ENCODE measurements at places on chromosomes 16 and 17.

DNA sequence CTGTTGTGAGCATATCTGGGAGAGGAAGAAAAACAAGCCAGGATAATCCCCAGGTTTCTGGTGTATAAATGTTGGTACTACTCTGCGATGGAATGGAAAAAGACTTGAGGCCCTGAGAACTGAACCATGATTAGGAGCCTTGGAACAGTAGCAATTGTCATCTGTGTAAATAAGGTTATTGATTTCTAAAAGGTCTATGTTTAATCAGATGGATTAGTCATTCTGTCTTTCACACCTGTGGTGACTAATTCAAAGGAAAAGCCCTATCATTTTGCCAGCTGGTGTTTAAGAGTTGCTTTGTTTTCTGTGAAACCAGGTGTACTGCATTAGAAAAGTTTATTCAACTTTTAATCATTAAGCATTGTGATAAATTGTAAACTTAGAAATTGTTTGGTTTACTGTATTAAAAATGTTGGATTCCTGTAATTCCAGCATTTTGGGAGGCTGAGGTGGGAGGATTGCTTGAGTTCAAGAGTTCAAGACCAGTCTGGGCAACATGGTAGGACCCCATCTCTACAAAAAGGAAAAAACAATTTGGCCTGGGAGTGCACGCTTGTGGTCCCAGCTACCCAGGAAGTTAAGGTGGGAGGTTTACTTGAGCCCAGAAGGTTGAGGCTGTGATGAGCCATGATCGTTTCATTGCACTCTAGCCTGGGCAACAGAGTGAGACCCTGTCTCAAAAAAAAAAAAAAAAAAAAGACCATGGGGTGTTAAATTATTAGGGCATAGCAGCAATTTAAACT lies 29.0 kb upstream of the KPNB1 start:
- no peak for DNase-seq

DNA sequence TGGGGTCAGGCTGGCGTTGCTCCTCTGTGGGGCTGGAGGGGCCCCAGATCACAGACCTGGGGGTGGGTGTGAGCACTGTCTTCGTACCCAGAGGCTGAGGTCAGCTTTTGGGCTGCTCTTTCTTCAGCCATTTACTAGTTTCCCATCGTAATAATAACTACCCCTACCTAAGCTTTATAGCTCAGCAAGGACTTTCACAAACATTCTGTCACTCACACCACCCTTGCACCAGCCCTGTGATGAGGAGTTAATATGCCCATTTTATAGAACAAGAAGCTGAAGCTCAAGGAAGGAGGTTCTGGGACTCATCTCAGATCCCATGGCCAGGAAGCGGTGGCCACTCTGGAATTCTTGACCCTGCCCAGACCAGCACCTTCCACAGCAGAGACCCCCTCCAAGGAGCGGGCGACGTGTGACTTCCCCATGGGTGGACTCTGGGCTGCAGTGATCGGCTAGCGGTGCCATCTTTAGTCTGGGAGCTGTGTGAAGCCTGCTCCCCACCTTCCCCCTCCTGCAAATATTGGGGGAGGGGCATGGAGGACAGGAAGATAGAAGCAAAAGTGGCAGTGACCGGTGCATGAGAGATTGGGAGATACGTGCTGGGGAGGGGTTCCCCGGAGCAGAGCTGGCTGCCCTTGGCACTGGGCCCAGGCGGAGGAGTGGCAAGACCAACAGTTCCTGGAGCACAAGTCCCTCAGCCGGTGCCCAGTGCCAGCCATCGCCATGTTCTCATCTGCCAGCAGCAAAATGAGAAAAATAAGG lies 81.8 kb upstream of the TOB1 start:
- no peak for DNase-seq

GRCh38 chr17:73546114-73546513 lies 98.1 kb downstream of the SDK2 start:
- no peak for DNase-seq

DNA sequence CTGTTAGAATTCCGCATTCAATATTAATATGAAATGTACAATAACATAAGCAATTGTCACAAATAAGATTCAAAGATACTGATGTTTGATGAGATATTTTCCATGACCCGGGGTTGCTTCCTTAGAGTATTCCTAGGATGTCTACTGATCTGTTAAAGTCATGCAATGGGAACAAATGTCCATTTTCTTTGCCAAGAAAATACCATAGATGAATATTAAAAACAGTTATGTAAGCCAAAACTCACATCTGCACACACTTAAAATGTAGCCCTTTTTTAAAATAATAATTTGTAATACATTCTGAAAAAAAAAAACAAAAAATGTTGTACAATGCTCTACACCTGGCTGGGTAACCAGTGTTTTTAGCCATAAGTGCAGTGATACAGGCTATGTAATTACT lies 259.4 kb upstream of the AXIN2 start:
- no peak for DNase-seq

GRCh38 chr16:27772093-27772825 lies 222.3 kb downstream of the KATNIP start:
- DNase-seq: no peak

DNA sequence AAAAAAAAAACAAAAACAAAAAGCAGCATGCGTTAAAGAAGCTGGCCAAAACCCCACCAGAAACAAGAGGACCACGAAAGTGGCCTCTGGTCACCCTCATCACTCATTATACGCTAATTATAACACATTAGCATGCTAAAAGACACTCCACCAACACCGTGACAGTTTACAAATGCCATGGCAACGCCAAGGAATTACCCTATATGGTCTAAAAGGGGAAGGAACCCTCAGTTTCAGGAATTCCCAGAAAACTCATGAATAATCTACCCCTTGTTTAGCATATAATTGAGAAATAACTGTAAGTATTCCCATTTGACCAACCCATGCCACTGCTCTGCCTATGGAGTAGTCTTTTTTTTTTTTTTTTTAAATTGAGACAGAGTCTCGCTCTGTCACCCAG lies 77.6 kb downstream of the EMP2 start:
- no peak for DNase-seq

DNA sequence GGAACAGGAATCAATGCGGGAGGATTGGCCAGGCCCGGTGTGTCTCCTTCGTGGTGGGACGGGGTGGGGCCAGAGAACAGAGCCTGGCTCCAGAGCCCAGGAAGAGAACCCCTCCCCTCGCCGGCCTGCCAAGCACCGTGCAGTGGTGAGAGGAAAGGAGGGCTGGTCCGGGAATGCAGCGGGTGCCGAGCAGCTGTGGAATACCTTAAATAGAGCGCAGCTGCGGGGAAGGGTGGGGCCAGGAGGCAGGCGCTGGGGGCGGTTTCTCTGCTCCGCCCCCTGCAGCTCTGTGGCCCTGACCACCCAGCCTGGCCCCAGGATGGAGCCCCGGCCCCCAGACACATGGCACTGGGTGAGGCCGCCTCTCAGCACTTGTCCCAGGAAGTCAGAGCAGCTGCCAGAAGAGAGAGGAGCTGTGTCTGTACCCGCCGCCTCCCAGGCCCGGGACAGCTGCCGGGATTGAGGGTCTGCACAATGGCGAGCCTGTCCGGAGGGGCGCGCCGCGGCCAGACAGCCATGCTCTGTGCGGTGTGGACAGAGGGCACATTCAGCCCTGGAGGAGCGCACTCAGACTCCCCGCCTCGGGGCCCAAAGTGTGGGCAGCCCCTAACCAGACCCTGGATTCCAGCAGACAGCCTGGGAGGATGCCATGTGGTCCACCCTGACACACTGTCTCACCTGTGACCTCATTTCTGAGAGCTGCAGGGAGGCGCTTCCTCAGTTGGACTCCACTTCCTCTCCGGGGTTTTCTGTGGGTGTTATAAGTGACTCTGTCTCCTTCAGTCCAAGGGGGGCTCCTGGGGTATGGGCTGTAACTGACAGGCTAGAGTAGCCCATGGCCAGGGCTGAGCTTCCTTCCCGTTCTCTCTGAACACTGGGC lies 268.8 kb downstream of the SEC14L1 start:
- no peak for DNase-seq

DNA sequence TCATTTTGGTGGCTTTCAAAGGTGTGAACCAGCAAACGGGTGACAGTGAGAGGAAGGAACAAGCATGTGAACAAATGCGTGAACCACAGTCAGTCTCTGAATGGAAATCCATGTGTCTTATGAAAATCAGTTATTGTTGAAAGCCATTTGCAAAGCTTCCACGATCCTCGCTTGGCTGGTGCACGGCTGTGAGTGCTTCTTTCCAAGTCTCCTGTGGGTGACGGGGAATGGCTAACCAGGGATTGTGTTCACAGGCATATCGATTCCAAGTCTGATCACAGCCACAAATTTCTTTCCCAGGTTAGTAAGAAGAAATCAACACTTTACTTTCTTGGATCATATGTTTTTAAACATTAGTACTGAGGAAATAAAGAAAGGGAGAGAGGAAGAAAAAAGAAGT lies 556.9 kb upstream of the RBFOX1 start:
- DNase-seq: no peak

DNA sequence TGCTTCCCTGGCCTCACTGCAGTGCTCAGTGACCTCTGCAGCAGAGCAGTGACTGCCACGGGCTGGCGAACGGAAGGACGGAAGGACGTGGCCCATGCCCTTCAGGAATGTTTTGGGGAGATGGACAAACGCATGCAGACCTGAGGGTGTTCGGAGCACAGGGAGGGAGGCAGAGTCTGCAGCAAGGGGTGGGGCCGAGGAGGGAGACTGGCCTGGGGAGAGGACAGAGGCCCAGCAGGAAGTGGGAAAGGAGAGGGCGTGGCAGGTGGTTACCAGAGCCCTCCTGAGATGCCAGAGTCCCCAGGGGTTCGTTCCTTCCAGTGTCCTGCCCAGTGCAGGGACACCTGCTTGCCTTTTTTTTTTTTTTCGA lies 21.9 kb downstream of the ADORA2B start:
- no peak for DNase-seq

- no peak for DNase-seq
Observed at GRCh38 chr16:14131774-14132695, 60.9 kb downstream of the MRTFB start.

DNA sequence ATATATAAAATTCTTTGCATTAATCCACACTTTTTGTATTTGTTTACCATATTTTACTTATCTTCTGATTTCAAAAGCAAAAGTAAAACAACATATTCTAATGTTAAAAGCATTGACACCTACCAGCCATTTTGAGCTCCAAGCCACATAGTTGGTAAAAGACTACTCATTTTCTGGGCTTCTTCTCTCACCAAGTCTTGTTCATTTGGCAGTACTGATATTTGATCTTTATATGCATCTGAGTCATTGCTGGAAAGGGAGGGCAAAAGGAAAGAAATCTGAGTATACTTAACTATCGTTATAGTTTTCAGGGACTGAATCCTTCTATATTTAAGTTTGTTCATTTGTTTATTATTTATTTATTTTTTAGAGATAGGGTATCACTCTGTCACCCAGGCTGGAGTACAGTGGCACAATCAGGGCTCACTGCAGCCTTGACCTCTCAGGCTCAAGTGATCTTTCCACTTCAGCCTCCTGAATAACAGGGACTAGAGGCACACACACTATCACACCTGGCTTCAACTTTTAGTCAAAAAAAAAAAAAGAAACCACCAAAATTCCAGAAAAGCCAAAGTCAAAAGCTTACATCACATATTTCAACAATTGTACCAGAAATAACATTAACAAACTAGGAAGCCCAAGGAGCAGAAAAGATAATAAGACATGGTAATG lies 121.0 kb upstream of the TOB1 start:
- DNase-seq: no peak

DNA sequence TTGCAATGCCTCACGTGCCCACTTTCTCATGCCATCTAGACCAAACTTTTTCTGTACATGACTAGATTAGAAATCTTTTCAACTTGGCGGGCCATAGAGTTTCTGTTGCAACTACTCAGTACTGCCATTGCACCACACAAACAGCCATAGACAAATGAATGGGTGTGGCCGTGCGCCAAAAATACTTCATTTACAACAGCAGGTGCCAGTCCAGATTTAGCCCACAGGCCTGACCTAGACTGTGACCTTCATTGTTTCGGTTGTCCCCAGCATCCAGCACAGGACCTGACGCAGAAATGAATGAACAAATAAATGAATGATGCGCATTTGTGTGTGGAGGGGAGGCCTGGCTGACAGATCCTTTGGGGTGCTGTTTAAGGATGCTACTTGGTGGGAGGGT lies 14.3 kb upstream of the PDK2 start:
- DNase-seq: no peak

- no peak for DNase-seq
Observed at GRCh38 chr16:82047374-82047773, 12.3 kb downstream of the HSD17B2 start.

DNA sequence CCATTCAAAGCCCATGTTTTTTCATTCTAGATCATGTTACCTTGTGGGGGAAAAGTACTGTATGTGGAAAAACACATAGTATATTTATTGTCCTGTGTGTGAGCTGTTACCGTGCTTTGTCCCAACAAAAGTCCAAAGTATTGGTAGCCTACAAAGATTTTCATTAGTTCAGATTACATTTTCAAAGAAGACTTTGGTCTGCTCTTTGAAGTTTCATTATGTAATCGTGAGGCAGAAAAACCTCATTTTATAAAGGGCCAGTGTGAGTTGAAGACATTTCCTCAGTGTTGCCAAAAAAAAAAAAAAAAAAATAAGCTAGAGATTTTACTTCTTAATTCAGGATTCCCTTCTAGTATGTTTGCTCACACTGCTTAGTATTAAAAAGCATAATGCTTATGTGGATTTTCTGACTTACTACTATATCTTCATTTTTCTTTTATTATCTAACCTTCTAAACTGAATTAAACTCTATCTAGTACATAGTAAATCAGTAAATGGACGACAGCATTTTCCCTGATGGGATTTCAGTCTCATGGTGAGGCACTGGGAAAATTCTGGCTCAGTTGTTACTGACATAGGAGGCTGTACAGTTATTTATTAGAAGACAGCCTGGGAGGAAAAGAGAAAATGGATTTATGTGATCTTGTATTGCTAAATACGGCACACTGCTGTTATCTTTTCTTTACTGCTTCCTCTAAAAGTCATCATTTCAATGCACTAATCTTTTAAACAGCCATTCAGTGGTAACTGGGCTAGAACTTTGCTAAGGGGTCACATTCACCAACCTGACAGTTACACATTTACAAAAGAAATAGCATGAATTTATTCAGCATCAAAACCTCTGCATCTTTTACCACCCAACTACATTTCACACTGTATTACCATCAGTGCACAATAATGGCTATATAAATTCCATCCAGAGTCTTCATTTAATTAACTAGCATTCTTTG lies 100.6 kb downstream of the STXBP4 start:
- no peak for DNase-seq

GRCh38 chr17:69367298-69367697 lies 40.4 kb upstream of the ABCA5 start:
- no peak for DNase-seq

- no peak for DNase-seq
Observed at GRCh38 chr16:1535391-1536291, 2.2 kb downstream of the TMEM204 start.
